GM12864 (cell line): ENCODE measurements at places on chromosomes 16 and 17.

DNA sequence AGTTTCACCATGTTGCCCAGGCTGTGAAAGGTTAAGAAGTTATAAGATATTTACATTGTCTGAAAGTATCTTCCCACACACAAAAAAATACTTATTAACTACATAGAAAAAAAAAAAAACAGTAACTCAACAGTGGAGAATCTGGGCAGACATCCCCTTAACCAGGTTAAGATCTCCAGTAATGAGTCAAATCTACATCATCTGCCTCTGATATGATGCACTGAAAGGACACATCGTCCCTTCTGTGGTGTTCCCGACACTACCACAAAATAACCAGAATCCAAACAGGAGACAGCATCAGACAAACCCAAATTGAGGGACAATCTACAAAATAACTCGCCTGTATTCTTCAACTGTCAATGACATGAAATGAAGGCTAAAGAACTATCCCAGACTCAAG, 40.0 kb downstream of the CMTM4 start:
- DNase-seq = no peak

DNA sequence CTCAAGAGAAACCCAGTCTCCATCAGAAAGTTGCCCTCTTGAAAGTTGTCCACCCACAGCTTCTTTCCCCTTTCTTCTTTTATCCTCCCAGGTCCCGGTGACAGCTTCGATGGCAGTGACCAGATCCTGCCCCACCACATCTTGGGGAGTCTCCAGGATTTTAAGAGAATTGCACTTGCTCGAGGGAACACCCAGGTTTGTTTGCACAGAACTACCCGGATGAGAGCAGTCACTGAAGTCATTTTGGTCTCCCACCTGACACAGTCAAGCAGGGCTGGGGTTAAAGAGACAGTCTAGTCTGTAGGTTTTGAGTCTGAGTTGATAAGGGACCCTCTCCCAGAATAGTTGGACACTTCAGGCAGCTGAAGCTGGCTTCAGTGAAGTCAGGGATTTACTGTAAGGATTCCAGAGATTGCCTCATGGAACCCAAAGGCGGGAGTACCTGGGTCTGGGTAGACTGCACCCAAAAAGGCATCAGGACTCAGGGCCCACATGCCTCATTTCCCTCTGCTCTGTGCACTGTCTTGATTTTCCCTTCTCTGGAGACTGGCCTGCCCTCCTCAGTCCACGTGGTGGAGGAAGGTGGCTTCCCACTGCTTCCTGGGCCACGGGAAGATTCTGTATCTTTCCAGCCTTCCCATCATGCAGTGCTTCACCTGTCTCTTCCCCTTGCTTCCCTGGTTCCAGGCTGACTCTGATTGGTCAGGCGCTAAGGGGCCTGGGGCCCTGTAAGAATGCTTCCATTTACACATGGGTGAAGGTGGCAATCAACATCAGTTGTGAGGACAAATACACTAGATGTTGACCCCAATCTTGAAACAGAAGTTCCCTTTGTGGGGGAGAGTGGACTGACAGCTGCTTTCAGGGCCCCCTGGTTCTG, 9.5 kb downstream of the MYCBPAP start:
- no peak for DNase-seq

DNA sequence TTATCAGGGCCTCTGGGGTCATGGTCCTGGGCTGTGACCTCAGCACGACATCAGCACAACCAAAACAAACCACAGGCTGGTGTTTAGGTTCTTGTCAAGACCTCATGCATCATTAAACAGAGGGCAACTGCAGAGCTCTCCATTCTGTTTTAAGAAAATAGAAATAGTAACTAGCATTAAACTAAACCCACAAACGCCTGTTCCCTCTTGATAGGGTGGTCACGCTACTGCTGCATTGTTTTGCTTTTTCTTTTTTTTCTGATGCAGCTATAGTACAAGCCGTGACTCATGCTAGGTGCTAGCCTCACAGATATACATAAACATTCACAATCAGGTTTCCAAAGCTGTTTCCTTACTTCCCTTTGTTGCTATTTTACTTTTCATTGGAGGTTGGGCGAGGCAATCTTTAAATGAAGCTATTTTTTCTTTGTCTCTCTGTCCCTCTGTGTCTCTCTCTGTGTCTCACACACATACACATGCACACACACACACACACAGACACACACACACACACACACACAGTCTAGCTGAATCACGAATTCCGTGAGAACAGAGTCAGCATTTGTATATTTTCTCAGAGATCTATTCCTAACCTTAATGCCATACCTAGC, 310.3 kb downstream of the CDH13 start:
- DNase-seq = no peak

DNA sequence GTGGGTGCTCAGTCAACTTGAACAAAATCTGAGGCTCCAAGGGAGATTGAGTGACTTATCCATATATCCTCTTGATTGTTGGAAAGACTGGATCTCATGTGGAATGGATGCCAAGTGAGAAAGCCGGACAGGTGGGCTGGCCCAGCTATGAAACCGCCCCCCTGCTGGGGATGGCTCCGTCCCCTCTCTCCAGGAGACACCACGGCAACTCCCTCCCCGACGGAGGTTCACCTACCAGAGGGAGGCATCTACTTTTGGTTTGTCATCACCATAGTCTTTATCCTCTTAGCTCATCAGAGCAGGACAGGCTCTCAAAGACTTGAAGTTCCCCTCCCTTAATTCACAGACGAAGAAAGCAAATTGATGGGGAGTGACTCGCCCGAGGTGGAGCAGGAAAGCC, 1.8 kb upstream of the ALG1 start:
- DNase-seq = no peak

- no peak for DNase-seq
Observed at GRCh38 chr16:51056331-51056730, 94.7 kb downstream of the SALL1 start.

GRCh38 chr17:42058063-42058462, 7.7 kb upstream of the C17orf113 start:
- no peak for DNase-seq

- no peak for DNase-seq
Observed at GRCh38 chr17:1787301-1787902, 25.5 kb downstream of the SERPINF1 start.

GRCh38 chr16:24989494-24989893, 25.7 kb downstream of the ARHGAP17 start:
- DNase-seq = no peak

DNA sequence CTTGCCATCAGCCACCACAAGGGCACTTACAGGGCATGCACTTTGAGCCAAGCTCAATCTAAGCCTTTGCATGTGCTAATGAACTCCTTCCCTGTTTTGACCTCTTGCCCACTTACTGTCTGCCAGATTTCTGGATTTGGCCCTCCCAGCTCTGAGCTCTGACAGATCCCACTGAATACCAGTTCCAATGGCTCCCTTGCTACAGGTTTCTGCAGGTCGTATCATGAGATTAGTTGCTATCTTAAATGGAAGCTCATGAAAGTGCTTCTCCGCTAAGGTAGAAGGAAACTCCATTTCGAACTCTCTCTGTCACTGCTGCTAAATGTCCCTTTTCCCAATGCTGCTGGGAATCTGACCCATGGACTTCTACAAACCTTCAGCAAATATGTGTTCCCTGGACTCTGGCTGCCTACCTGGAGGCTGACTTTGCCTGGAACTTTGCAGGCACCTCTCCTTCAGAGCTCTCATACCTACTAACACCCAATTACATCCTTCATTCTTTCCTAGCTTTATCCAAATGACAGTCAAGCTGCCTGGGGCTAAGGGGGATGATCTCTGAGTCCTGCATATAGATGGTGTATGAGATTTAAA, 23.5 kb upstream of the TOB1 start:
- no peak for DNase-seq

DNA sequence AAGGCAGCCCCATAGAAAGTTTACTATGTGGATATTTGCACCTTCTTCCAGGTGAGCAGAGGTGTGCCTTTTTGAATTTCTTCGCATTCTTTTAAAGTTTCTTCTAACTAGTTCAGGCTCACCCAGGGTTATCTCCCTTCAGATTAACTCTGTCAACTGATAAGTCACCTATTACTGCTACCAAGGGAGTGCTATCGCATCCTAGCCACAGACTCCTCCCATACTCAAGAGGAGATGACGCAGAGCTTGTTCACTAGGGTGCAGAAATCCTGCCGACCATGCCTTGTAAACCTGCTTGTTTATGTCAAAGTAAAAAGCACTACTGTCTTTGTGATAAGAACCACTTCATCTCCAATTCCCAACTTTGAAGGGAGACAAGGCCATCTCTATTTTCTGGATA, 390.1 kb downstream of the RBFOX1 start:
- DNase-seq = no peak

DNA sequence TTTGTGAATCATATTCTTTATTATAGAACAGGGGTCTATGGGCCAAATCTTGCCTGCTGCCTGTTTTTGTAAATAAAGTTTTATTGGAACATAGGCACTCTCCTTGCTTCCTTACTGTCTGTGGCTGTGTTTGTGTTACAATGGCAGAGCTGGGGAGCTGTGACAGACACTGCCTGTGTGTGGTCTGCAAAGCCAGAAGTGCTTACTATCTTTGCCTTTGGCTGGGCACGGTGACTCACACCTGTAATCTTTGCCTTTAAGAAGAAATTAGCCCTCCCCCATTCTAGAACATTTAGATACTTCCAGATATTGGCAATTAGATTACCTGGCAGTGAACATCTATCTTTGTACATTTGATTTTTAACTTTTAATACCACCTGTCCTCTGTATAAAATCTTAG, 308.3 kb downstream of the FOXL1 start:
- no peak for DNase-seq

DNA sequence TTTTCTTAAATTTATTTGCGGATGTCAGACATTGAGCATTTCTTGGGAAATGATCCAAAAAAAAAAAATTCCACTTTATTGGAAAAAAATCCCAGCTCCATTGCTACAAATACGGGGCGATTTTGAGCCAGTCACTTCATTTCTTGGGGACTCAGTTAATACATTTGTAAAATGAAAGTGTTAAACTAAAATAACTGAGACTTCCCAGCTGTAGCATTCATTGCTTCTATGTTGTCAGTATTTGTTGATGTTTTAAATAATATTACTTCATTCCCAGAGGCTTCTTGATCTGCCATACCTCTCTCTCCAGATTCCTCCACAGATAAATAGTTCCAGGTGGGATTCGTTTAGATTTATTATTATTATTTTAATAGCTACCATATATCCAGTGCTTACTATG, 77.1 kb upstream of the HS3ST3A1 start:
- no peak for DNase-seq

DNA sequence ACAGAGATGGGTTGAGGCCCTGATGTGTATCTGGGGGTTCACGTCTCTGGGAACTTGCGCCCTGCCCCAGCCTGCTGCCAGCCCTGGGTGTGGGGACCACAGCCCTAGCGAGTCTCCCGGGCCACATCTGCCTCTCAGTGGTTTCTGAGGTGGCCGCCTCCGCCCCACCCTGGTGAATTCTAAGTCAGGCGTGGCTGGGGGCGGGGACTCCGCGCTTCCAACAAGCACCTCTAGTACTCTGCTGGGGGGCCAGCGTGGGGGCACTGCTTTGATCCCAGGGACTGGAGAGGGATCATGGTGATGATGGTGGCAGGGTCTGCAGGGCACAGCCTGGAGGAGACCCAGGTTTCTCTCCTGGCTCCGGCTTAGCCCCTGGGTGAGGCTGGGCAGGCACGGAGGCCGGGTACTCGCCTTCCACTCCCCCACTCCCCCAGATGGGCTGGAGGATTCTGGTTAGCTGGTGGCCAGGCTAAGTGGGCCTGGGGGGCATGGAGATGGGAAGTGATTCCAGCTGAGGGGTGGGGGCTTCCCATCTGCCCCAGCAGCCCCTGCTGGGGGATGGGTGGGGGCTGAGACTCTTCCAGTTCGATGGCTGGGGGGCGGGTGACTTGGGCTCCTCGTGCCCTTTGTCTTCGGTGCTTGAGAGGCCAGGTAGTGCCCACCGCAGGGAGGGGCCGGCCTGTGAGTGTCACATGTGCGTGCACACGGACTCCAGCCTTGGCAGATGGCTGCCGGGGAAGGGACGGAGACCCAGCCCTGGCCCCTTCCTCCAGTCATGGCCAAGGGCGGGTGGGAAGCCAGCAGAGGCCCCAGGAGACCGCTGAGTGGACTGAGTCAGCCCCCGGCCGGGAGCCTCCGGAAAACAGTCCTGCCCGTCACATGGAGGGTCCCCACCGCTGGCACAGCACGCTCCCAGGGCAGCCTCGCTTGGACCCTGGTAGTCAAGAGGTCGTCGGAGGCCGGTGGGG, 3.9 kb downstream of the GLIS2 start:
- DNase-seq = no peak

DNA sequence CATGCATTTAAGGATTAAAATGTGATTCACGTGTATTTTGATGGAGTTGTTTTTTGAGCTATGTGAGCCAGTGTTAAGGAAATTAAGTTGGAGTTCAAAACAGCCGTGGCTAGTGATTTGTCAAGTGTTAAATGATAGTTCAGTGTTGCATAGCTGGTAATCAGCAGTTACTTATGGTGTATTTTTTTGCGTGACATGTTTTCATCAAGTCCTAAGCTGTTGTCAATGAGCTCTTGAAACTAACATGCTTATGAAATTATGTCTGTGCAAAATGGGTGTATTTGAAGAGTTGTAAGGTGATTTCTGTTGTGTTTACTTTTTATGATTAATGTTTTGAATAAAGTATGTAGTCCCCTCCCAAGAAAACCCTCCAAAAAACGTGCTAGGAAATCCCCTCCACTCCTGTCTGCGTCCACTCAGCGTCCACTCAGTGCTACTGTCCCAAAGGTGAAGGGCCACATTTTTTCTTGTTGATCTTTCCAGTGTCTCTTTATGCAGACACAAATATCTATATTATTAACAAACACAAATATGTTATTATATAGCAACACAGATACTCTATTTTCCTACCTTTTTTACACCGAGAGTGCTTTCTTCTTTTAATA, 30.0 kb downstream of the USP10 start:
- no peak for DNase-seq

DNA sequence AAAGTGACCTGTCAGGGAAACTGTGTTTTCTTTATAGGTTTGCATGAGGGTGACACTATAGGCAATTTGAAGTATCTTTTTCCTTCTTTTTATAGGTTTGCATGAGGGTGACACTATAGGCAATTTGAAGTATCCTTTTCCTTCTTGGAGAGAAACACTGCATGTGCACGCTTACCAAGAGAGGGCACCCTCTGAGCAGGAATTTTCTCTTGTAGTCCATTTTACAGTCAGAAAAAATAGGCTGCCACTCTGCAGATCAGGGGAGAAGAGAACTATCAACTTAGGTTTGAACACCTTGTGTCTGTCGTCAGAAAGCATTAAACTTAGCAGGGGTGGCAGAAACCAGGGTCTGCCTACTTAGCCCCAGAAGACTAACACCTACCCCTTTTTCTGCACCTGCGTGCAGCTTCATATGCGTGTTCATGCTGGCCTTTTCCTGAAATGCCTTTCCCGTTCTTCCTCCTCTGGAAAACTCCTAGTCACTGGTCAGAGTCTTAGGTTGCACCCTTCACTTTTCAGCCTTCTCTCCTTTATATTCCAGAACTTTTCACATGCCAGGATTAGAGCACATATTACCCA, 16.4 kb upstream of the SMIM36 start:
- DNase-seq = no peak

GRCh38 chr16:54363766-54364165, 77.2 kb upstream of the IRX3 start:
- DNase-seq = no peak

DNA sequence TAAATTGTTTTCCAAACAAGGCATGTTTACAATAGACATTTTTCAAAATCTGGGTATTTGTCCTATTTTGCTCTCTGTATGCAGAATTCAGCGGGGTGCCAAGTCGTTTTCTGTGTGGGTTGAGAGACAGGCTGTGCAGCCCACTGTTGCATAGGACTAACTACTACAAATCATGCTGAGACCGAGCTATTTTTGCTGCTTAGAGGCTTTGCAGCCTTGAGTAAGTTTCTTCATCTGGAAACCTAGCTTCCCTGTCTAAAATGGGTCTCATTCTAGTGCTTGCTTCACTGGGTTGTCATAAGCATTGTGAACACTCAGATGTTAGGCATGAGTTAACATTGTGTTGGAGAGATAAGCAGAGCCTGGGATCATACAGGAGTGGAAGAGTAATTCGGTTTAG, 1.3 kb downstream of the PRPSAP2 start:
- no peak for DNase-seq
